ENCODE measurements at places on chromosomes 7 and 10. TPM values are rescaled to one million over a fixed set of nuclear protein-coding genes. Genes with fewer than 3 reads are reported as not detected.

DNA sequence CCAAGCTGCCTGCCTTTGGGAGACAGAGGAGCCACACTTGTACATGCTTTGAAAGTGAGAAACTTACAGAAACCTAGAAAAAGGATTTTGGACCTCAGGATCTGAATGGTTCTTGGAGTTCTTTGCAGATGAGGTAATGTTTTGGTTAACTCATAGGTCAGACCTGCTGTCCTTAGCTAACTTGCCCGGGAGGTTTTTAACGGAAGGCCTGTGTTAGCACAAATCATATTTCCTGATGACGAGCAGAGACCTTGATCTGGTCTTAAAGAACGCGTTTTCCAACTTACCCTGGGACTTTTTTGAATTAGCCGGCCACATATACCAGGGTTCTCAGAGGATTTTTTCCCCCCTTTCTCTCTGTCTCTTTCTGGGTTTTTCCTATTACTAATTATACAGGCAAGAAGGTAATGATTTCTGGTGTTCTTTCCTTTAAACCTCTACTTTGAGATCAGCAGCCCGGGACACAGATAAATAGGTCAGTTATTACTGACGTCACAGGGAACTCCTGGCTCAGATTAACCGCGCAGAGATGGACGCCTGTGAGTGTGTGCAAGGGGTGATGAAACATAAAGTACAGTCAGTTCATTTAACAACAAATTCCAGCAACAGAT lies 101.7 kb upstream of the KLF6 start:
- peaks cover 8% of the 10 kb centered on the region for H3K4me1 ChIP-seq
- no peak overlapping the region for H3K4me3 ChIP-seq
- no peaks in the 10 kb centered on the region for H3K36me3 ChIP-seq

Gene GNG11
- 1.6 TPM for total RNA-seq

GRCh38 chr7:28036696-28037095 lies 143.9 kb downstream of the JAZF1 start:
- no peaks in the 10 kb centered on the region for H3K27me3 ChIP-seq
- H3K4me3 ChIP-seq, result no peak overlapping the region
- H3K4me1 ChIP-seq, result no peaks in the 10 kb centered on the region
- H3K27ac ChIP-seq, result no peak overlapping the region
- no peaks in the 10 kb centered on the region for H3K36me3 ChIP-seq
- DNase-seq, result no peak

Gene CLEC5A
- 5.3 TPM for total RNA-seq

DNA sequence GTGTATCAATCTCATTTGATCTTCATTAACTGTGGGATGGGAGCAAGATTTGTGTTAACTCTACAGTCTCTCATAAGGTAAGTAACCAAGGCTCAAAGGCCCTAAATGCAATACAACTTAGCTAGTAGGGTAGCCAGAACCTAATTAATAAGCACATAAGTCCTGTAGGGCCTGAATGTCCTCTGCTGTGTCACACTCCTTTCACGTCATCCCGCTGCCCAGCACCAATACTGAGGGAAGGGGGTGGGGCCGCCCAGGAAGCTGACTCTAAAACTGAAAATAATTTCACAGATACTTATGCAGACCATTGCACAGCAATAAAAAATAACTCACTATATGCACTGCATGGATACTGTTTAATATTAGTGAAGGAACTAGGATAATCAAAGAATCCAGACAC lies 13.7 kb downstream of the CCDC6 start:
- H3K4me3 ChIP-seq, result no peak overlapping the region
- no peak overlapping the region for H3K27ac ChIP-seq
- H3K4me1 ChIP-seq, result peaks cover 45% of the 10 kb centered on the region
- no peaks in the 10 kb centered on the region for H3K27me3 ChIP-seq

- no peaks in the 10 kb centered on the region for H3K4me1 ChIP-seq
- peaks cover 3% of the 10 kb centered on the region for H3K27me3 ChIP-seq
- no peak overlapping the region for H3K27ac ChIP-seq
- no peaks in the 10 kb centered on the region for H3K36me3 ChIP-seq
Measured at GRCh38 chr10:98963608-98964007, 272.0 kb downstream of the HPSE2 start.

GRCh38 chr10:74813381-74814259 lies 12.8 kb upstream of the KAT6B start:
- DNase-seq, result no peak
- no peak overlapping the region for H3K27ac ChIP-seq
- H3K4me3 ChIP-seq, result no peak overlapping the region
- no peaks in the 10 kb centered on the region for H3K36me3 ChIP-seq

DNA sequence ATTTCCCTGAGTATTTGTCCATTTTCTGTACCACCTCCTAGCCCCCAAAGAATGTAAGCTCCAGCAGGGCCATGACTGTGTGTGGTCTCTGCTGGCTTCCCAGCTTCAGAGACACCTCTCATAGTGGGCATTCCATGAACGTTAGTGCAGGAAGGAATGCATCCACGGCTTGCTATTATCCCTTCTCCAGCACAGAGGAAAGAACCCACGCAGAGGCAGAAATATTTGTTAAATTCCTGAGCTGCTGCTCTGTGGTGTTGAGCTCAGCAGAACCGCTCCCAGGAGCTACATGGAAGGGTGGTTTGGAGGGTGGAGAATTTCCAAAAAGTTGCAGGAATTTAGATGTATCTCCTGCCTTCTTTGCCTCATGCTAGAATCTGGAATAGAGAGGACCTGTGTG lies 275.2 kb downstream of the POU6F2 start:
- H3K36me3 ChIP-seq, result no peaks in the 10 kb centered on the region
- H3K27ac ChIP-seq, result no peak overlapping the region
- H3K27me3 ChIP-seq, result no peaks in the 10 kb centered on the region

- H3K4me3 ChIP-seq, result no peak overlapping the region
- no peaks in the 10 kb centered on the region for H3K36me3 ChIP-seq
- H3K27me3 ChIP-seq, result no peaks in the 10 kb centered on the region
- no peak for DNase-seq
Measured at GRCh38 chr10:74328388-74328787, 177.4 kb downstream of the ADK start.

Gene PLXNA4
- 0.28 TPM for total RNA-seq

Gene H2BK1
- total RNA-seq, result not detected

DNA sequence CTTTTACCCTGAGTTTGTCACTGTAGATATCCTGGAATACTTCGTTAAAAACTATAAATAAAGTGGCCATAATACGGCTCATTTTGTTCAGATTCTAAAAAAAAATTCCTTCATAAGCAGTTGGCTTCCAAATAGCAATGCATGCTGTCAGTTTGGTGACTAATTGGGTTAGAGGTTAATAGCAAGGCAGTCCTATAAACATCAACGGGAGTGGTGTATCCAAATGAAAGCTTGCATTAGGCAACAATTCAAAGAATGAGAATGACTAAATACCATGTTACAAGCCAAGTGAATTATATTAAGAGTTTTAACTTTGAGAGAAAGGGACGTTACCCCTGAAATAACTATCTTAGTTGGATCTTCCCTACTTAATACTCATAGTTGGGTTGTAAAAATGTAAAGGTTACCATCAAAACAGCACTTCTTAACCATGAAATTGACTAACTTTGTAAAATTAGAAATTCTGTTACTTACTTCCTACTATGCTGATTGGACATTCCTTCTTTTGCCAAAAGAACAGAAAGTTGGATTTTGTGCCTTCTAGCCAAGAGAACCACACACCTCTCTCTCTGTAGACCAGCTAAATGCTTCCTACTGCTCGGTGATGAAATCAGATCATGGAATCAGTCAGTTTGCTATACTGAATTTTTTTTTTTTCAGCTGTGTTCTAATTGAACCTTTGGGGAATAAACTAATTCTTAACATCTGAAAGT lies 98.0 kb downstream of the KAT6B start:
- peaks cover 71% of the 10 kb centered on the region for H3K4me1 ChIP-seq
- no peak for DNase-seq
- H3K4me3 ChIP-seq, result no peak overlapping the region

Gene ADAM22
- total RNA-seq, result 1.7 TPM

Gene BUD23
- total RNA-seq, result 35.6 TPM

Gene LRIT1
- not detected for total RNA-seq

GRCh38 chr7:51067757-51068156 lies 248.9 kb downstream of the COBL start:
- peak; percentile 49 for DNase-seq
- no peaks in the 10 kb centered on the region for H3K36me3 ChIP-seq
- no peak overlapping the region for H3K4me3 ChIP-seq
- no peak overlapping the region for H3K27ac ChIP-seq
- no peaks in the 10 kb centered on the region for H3K27me3 ChIP-seq

- no peak overlapping the region for H3K4me3 ChIP-seq
- H3K27me3 ChIP-seq, result no peaks in the 10 kb centered on the region
- no peaks in the 10 kb centered on the region for H3K4me1 ChIP-seq
- H3K27ac ChIP-seq, result no peak overlapping the region
- DNase-seq, result peak; percentile 20
Measured at GRCh38 chr7:159126311-159127260, 18.1 kb downstream of the VIPR2 start.

GRCh38 chr7:133649593-133649992 lies 396.7 kb downstream of the EXOC4 start:
- no peaks in the 10 kb centered on the region for H3K36me3 ChIP-seq
- no peak for DNase-seq
- no peak overlapping the region for H3K4me3 ChIP-seq
- peaks cover 9% of the 10 kb centered on the region for H3K4me1 ChIP-seq
- no peaks in the 10 kb centered on the region for H3K27me3 ChIP-seq

DNA sequence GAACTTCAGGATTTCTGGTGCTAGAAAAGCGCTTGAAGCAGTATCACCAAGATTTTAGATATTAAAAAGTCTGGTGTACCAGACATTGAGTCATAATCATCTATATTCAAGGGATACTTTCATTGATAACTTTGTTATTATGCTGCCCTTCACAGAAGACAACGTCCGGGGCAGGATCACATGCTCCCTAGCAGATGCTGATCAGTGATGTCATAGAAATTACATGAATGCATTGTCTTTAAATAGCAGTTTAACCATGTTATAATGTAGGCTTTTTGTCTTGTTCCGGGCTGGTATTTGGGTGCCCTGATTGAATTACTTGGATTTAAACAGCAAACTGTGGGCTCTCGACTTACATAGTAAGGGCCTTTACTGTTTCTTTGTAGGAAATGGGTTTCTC lies 54.0 kb downstream of the VWA2 start:
- no peaks in the 10 kb centered on the region for H3K27me3 ChIP-seq
- no peak overlapping the region for H3K27ac ChIP-seq
- H3K4me3 ChIP-seq, result no peak overlapping the region

- no peak overlapping the region for H3K4me3 ChIP-seq
- no peaks in the 10 kb centered on the region for H3K27me3 ChIP-seq
- DNase-seq, result no peak
Measured at GRCh38 chr7:108028111-108028510, 25.1 kb upstream of the LAMB1 start.

Gene VAX1
- total RNA-seq, result not detected

Gene TAS2R41
- not detected for total RNA-seq

GRCh38 chr7:2143450-2143849 lies 89.3 kb downstream of the MAD1L1 start:
- H3K27ac ChIP-seq, result no peak overlapping the region
- H3K4me1 ChIP-seq, result no peaks in the 10 kb centered on the region
- no peak overlapping the region for H3K4me3 ChIP-seq
- no peaks in the 10 kb centered on the region for H3K36me3 ChIP-seq

Gene CYP26C1
- total RNA-seq, result 0.17 TPM

Gene ATRNL1
- 1.7 TPM for total RNA-seq

GRCh38 chr7:23347033-23347681 lies 48.0 kb downstream of the MALSU1 start:
- no peaks in the 10 kb centered on the region for H3K27me3 ChIP-seq
- no peaks in the 10 kb centered on the region for H3K36me3 ChIP-seq
- no peak overlapping the region for H3K27ac ChIP-seq
- H3K4me1 ChIP-seq, result no peaks in the 10 kb centered on the region

DNA sequence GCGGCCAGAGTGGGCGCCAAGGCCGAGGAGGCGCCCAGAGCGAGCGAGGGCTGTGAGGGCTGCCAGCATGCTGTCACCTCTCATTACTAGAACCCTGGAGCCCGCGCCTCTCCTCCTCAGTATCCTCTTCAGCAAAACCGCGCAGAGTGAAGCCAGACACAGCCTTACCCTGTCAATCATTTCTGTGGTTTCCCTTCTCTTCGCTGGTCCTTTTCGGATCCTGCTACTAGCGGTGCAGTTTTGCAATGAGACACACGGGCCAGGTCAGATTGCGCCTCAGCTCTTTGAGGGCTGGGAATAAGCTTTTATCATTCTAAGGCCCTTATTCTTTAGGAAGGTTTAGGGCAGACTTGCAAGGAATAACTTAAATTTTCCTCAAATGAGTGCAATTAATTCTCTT lies 55.5 kb upstream of the FAM171A1 start:
- no peaks in the 10 kb centered on the region for H3K4me1 ChIP-seq
- DNase-seq, result no peak
- no peaks in the 10 kb centered on the region for H3K27me3 ChIP-seq
- no peak overlapping the region for H3K4me3 ChIP-seq

DNA sequence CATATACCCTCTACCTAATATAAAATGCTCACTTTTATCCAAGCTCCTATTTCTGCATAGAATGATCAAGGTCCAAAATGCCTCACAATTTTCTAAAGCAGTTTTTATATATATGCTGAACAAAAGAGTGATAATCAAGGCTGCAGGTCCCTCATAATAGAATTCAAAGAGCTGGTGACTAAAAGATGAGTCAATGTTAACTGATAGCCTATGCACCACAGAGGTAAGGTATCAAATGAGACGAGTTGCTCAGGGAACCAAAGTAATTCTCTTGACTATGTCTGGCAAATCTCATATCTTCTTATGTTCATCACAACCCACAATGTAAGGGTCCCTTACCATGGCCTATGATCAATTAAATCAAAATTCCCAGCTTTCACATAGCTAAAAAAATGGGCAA lies 15.2 kb downstream of the PDZD8 start:
- no peaks in the 10 kb centered on the region for H3K27me3 ChIP-seq
- peaks cover 62% of the 10 kb centered on the region for H3K4me1 ChIP-seq
- no peaks in the 10 kb centered on the region for H3K36me3 ChIP-seq
- no peak for DNase-seq

DNA sequence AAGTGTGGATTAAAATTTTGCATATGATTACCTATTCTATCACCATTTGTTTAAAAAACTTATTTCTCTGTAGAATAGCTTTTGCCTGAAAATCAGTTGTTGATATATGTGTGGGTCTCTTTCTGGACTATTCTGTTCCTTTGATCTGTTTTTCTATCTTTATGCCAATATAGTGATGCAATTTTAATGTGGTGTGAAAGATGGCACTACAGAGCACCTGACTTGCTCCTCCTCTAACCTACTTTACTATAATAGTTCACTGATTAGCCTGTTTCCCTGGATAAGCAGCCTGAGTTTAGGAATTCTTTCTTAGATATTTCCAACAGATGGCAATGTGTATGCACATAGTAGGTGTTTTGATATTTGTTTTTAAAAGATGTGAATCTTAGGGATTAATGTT lies 294.5 kb downstream of the AUTS2 start:
- no peaks in the 10 kb centered on the region for H3K27me3 ChIP-seq
- no peak for DNase-seq
- no peak overlapping the region for H3K4me3 ChIP-seq
- no peak overlapping the region for H3K27ac ChIP-seq
- H3K36me3 ChIP-seq, result no peaks in the 10 kb centered on the region

Measured in pancreas (tissue), 10 donors.